Activated T-helper 1 cell treated with Interleukin-2 at 50 U/mL for 16 hours (primary cell): ENCODE measurements at places on chromosomes 7 and 10.

GRCh38 chr7:73647725-73648592, 19.7 kb upstream of the VPS37D start:
- no peak for DNase-seq

DNA sequence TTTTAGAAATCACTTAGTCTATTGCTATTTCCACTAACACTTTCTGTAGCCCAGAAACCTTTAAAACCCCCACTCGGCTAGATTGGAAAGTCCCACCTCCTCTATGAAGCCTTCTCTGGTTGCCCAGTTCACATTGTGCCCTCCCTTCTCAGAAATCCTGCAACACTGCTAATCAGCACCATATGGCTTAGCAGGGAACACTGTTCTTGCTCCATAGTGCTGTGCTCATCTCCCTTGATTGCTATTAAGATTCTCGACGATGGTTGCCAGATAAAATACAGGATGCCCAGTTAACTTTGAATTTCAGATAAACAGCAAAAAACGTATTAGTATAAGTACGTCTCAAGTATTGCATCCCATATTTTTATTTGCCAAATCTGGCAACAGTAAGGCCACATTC, 40.1 kb upstream of the XPNPEP1 start:
- DNase-seq, result no peak

DNA sequence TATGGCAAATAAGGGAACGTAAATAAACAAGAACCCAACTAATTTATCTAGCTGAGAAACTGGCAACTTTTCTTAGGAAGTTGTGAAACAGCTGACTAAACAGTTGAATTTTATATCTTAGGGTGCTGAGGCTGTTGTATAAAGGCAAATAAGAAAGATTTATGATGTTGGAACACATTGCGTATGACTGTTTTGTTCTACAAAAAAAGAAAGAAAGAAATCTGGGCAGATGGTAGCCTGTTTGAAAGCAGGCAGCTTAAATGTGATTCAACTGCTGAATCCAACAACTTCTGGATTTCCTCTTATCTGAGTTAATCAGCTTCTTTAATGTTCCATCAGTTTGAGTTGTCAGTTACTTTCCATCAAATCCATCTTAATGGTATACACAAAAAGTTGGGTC, 214.5 kb downstream of the SNX13 start:
- DNase-seq, result no peak

DNA sequence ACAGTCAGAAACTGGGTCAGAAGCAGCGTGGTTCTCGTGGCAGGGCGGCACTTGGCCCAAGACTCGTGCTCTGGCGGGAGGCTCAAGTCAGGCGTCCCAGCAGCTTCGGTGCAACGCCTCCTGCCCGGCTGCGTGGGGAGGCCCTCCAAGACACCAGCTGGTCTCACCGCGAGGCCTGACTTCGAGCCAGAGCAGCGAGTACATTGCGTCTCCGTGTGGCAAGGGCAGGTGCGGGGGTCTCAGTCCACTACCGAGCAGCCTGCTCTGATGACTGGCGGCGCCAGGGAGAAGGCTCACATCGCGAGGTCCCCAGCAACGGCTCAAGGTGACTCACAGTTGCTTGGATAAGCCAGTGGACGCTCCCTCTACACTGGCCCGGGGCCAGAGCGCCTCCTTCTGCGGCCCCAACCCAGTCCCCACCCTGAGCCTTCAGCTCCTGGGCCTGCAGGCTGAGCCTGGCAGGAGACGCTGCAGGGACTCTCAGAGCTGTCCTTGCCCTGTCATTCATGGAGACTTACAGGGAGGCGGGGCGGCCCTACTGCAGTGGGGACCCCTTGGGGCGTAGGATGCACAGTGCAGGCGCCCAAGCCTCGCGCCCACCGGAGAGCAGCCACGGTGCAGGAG, 41.9 kb upstream of the PRKAR1B start:
- DNase-seq, result no peak

- DNase-seq, result no peak
Measured at GRCh38 chr10:69048103-69048502, 39.8 kb upstream of the SRGN start.

DNA sequence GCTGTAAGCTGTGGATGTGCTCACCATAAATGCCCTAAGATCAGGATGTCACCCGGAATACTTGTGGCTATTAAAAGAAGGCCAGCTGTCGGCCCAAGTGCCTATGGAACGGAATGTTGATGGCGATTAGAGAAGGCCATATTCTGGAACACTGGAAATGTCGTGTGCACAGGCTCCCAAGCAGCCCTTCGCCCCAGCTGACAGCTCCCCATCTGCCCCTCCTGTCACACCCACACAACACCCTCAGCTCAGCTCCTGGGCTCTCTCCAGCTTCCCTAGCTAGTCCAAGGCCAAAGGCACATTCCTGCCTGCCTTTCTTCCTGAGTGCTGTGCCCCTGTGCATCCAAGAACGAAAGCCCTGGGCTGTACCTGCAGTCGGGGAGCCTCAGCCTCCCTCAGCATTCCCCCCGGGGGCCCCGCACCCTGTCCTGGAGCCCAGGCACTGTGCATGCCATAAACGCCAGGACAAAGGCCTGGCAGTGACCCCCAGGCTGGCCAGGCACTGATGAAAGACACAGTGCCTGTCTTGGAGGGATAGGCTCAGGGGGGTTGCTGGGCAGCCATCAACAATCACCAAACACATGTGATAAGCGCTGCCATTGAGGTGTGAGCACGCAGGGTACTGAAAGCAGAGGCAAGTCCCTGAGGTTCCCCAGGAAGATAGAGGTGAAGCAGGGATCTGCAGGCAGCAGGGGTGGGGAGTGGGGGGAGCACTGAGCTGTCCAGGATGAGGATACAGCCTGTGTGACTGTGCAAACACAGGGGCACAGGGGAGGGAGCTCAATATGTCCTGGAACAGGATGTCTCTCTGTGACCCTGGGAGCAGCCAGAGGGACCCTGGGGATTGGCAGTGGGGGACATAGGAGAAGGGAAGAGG, 3.7 kb upstream of the LDB3 start:
- no peak for DNase-seq

DNA sequence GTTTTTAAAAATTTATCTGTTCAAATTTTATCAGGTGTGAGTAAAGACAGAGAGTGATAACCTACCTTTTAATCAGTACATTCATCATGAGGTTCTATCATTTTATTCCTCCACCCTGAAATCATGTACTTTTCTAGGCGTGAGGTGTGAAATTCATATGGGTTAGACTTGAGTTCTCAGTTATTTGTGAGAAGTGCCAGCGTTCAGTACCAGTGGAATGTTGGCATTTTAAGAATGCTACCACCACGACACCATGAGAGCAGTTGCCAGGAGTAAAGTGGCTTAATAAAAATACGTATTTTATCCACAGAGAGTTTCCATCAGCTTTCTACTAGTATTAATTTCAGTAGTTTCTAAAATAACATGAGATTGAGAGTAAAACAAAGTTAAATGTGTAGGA, 104.1 kb upstream of the FERD3L start:
- no peak for DNase-seq

- DNase-seq, result no peak
Measured at GRCh38 chr10:30093303-30093950, 34.0 kb upstream of the JCAD start.

GRCh38 chr7:43565786-43566185, 17.1 kb upstream of the STK17A start:
- no peak for DNase-seq

DNA sequence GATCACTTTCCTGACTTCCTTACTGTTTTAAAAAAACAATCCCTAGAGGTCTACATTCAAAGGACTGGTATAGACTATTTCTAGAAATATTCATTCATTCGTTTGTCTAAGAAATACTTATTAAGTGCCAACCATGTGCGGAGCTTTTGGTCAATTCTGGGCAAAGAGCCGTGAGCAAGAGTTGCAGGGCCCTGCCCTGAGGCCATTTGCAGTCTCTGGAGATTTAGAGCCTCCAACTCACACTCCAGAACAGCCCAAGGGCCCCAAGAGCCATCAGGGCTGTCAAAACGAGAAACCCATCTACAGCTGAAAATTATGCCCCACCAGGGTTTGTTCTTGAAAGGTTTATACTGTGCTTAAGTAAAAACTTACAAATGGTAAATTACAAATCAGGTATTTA, 16.2 kb downstream of the WDR91 start:
- no peak for DNase-seq

DNA sequence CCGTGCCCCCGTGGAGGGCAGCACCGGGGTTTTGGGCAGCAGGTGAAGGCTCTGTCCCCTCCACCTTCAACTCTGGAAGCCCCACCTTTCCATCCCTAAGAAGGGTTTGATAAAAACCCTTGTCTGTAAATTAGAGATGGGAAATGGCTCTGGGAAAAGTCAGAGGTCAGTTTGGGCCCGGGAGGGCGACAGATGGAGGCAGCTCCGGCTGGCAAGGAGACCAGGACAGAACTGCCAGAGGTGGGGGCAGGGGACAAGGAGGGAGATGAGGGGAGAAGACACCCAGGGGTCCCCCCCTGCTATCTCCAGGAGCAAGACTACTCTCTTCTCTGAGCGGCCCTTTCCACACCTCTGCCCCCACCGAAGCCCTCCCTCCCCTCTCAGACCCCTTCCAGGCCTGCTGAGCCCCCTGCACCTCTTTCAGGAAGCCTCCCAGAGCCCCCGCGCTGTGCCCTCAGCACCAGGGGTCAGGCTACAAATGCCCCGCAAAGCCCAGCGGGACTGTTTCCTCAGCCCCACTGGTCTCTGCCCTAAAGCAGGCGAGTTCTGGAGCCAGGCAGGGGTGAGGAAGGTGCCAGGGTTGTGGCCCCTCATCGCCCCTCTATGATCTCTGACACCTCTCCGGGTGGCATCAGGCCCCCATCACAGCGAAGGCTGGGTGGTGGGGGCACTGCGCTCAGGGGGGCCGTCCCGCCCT, 980 bp upstream of the SH2B2 start:
- DNase-seq, result no peak

DNA sequence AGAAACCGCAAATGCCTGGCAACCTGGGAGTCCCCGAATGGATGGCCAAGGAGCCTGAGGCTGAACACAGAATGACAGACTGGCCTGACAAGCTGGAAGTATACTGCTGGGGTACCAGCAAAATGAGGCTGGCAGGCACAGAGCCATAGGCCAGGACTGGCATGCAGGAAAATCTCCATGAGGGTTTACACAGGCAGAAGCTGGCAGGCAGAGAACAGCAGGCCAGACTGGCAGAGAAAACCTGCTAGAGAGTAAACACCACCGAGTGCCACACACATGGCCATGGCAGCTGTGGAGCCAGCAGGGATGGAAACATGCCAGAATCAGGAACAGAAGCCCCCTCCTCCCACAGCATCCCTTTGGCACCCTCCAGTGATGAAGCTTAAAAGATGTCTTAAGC, 63.4 kb downstream of the CRPPA start:
- DNase-seq, result no peak

DNA sequence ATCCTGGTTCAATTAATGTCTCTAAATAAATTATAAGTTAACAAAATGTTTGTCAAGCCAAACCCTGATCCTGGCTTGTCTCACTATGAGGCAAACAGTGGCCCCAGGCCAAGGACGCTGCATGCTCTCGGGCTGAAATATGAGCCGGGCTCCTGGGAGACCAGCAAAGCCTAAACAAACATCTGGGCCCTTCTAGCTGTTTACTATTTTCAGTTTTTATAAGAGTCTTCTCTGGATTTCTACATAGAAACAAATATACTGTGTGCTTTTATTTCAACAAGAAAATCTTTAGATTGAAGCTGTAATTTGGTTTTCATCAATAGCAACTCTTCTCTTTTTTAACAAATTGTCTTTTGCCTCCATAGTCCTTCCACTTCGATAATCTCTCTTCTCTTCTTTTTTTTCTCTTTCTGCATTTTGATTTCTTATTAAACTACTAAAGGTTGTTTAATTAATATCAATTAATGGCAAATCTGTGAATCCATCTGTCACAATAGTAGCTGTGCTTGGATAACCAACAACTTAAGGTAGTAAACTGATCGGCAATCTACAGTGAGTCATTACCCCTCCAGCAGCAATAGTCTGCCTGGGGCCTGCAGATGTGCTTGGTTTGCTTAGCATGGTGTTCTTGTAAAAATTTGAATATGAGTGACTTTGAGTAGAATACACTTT, 83.3 kb upstream of the DNAJC1 start:
- no peak for DNase-seq

DNA sequence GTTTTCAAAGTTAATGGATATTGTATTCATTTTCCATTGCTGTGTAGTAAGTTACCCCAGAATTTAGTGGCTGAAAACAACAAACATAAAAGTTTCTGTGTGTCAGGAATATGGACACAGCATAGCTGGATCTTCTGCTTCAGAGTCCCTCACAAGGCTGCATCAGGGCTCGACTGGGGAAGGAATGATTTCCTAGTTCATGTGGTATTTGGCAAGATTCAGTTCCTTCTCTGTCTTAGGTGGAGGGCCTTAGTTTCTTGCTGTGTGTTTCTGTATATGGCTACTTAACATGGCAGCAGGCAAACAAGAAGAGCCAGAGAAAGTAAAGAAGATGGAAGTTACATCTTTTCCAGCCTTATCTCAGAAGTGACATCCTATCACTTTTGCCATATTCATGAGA, 51.1 kb downstream of the TPST1 start:
- DNase-seq, result no peak

DNA sequence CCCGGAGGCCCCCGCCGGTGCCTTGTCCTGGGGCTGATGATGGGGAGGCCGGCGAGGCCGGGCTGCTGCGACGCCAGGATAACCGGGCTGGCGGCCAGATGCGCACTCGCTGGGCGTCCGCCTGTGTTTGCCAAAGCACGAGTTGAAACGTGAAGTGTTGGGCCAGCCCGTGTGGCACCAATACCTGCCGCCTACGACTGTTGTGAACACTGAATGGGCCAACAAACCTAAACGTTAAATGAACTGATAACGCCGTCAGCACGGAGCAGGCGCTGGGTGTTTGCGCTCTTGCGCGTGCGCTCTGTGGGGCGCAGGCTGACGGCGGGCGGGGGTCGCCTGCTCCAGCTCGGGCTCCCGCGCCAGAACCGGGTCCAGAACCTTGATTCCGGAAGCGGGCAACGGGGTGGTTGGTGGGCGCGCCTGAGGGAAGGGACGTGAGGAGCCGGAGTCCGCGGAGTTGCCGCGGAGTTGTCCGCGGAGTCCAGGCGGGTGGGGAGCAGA, 658 bp downstream of the CYP2E1 start:
- no peak for DNase-seq

DNA sequence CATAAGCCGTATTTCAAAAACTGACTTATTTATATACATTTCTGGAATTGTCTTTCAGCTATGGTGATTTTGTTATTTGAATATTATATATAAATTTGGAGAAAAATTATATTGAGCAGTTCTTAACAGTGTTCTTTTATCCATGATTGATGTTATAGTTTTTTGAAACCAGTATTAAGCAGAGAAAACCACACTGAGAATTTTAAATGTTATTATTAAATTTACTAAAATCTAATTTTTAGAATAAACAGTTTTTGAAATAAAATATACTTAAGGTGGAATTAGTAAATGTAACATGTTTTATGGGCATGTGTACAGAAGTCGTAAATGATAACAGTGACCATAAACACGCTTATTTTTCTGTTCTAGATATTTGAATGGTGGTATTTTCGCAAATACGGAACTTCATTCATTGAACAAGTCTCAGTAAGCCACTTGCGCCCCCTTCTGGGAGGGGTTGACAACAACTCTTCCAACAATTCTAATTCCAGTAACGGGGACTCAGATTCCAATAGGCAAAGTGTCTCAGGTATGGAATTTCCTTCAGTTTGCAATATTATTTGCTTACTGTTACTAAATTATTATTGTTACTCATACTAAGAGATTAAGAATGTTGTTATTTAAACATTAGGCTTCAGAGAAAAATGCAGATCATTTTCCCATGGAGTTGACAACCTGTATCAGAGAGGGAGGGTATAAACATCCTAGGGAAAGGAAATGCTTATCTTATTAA, 166.1 kb downstream of the ST7 start:
- DNase-seq, result peak; percentile 42
